Stimulated activated CD4-positive, alpha-beta T cell treated with anti-CD3 and anti-CD28 coated beads, Interleukin-4, amount 100 ng/mL, for 48 hours (primary cell): ENCODE measurements at places on chromosomes 16 and 17.
A peak's percentile ranks its signal among the peaks of the same experiment; 100 is the strongest.

GRCh38 chr16:67243481-67243880 lies 3.8 kb downstream of the FHOD1 start:
- DNase-seq, result no peak

- DNase-seq, result peak; percentile 24
Measured at GRCh38 chr16:31253642-31254045, 6.1 kb upstream of the ITGAM start.

- DNase-seq, result no peak
Measured at GRCh38 chr17:65219124-65219523, 82.0 kb downstream of the RGS9 start.

GRCh38 chr17:31452101-31452500 lies 60.6 kb downstream of the RAB11FIP4 start:
- no peak for DNase-seq

DNA sequence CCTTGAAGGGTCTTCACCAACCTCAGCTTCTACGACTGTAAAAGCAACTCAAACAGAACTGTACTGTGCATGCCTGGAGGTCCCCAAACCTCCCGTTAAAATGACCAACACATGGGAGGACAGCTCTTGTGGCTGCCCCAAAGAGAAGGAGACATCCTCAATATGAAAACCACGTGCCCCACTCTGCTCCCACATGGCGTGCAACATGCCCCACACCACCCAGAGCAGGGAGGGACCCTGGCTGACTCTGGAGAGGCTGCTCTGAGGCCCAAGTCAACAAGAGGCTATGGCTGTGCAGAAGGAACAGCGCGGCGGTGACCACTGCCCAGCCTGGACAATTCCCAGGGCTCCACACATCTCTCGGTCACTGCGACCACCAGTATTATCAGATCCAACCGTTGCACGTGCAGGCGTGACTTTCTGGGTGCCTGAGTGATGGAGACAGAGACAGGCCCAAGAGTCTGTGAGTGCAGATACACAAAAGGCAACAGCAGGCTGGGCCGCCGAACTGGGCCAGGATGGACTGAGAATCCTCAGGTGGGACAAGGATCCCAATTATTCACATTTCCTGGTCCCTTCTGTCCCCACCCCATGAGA lies 1.4 kb downstream of the PLD6 start:
- no peak for DNase-seq

- peak; percentile 26 for DNase-seq
Measured at GRCh38 chr17:43367737-43368242, 31.0 kb upstream of the ARL4D start.

DNA sequence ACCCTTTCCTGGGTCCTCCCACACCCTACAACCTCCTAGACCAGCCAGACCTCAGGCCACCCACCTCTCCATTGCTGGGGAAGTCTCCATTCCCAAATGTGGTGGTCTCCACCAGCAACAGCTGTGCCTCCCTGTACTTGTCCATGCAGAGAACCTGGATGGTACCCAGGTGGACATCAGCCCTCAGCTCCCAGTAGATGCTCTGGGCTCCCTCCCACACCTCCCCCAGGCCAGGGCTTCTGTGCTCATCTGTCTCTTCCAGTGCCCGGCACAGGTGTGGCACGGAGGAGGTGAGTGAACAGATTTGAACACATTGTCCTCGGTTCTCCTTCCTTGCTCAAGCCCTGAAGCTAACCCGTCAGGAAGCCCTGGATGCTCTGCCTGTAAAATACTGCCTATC lies 34.6 kb downstream of the LGALS9 start:
- no peak for DNase-seq

GRCh38 chr17:82272495-82273326 lies 789 bp downstream of the CSNK1D start:
- no peak for DNase-seq

DNA sequence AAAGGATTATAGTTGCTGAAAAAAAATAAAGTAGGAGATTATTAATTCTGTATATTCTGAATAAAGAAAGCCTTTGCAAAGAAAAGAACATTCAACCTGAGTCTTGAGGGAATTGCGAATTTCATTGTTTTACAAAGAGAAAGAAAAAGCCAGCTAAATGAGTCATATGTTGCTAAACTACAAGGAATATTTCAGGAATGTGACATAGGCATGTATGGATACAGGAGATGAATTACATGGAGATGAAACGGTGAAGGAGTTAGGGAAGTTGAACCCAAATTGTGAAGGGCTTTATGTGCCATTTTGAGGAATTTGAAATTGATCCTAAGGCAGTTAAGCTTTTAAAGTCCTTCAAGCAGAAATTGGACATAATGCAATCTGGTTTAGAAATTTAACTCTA lies 177.3 kb upstream of the RBL2 start:
- no peak for DNase-seq

DNA sequence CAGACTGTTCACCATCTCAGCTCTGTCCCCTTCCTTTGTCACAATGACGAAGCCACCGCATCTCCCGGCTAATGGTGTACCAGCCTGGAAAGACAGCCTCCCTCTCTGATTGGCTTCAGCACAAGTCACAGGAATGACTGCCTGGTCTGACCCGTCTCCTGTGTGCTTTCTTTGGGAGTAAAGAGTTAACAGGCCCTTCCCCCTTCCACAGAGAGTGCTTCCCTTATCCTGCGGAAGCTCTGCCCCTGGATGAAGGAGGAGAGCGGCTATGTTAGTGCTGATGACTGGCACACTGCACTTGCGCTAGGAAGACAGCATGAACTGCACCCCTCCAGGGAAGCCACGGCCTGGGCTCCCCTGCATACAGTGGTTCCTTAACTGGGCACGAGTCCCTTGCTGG lies 11.3 kb downstream of the USB1 start:
- no peak for DNase-seq

- DNase-seq, result no peak
Measured at GRCh38 chr17:11251561-11252107, 10.6 kb downstream of the SHISA6 start.

- no peak for DNase-seq
Measured at GRCh38 chr16:3776316-3776715, 59.0 kb upstream of the TRAP1 start.

DNA sequence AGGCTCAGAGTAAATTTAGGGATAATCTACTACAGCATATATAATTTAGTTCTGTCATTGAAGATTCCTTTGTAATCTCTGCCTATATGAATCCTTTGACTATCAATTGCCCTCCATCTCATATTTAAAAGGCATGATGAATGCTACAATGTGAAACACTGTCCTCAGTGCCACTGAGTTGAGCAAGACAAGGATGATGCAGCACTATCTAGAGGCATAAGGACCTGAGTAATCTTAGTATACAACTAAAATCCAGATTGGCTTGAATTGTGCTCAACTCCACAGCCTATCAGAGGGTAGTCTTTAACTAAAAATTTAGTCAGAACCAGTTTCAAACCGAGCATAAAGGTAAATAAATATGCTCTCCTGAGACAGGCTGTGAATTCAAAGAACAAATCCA lies 11.6 kb upstream of the STRADA start:
- DNase-seq, result no peak

DNA sequence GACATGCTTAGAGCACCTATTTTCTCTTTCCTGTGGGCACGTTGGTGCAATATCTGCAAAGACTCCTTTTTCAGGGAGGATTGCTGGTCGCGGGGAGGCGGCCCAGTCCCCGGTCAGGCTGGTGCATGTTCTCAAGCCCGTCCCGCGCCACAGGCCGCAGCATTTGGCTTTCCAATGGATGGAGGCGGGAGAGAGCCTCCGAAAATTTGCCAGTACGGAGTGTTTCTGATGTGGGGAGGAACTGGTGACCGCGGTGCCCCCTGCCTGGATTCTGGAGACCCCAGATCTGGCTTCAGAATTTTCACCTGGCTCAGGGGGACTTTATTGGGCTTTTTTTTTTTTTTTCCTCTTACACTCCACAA lies 2.3 kb downstream of the CMIP start:
- DNase-seq, result no peak

- no peak for DNase-seq
Measured at GRCh38 chr17:72901083-72901482, 191.4 kb downstream of the SLC39A11 start.

GRCh38 chr17:77572851-77573250 lies 385.7 kb upstream of the TNRC6C start:
- no peak for DNase-seq

DNA sequence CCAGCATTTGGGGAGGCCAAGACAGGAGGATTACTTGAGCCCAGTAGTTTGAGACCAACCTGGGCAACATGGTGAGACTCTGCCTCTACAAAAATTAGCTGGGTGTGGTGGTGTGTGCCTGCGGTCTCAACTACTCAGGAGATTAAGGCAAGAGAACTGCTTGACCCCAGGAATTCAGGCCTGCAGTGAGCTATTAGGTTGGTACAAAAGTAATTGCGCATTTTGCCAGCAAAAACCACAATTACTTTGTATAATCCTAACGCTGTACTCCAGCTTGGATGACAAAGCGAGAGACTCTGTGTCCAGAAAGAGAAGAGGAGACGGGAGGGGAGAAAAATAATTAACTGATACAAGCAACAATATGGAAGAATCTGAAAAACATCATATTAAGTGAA lies 32.7 kb downstream of the YWHAE start:
- no peak for DNase-seq

- DNase-seq, result no peak
Measured at GRCh38 chr16:72092832-72093447, 480 bp downstream of the TXNL4B start.

- no peak for DNase-seq
Measured at GRCh38 chr16:29717113-29717512, 28.7 kb downstream of the C16orf54 start.

DNA sequence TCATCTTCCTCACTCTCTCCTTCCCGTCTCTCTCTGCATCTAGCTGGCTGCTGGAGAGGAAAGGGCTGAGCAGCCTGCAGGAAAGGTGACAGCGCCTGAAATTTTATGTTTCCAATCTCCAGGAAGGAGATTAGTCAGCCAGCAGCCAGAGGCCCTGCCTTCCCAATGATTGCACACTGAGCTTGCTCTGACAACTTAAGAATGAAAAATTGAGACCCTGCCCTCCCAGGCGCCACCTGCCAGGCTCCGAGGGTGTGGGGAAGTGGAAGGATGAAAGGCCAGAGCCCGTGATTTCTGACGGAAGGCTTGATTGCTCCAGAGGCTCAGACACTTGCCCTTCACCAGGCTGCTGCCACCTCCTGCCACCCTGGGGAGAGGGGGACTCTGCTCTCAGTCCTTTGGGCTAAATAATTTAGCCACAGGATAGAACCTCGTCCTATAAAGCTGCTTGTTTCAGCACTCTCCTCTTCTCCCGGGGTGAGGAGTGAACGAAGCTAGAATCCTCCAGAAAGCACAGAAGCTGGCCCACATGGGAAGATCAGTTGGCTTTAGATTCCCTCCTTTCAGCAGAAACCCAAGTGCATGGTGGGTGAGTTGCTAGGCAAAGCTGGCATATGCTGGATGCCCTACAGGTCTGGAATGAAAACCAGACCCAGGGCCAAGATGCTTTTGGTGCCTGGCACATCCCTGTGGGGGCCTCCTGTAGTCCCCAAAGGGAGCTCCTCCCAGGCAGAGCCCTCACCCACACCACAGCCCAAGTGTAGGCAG lies 33.5 kb downstream of the GRIN2C start:
- no peak for DNase-seq

DNA sequence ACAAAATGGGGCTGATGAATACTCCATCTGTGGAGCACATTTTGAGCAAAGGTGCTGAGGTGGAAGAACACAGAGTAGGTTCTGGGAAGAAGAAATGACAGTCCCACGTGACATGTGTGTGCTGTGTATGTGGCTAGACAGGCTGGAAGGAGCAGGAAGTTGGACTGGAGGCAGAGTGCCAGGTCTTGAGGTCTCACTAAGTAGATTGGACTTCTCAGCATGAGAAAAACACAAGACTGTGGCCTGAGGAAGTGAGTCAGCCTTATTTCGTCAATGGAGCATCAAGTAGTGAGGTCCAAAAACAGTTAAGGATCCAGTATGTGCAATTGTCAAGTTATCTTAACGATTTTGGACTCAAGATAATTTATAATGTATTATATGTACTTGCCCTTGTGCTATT lies 736.5 kb downstream of the KCNJ2 start:
- no peak for DNase-seq

DNA sequence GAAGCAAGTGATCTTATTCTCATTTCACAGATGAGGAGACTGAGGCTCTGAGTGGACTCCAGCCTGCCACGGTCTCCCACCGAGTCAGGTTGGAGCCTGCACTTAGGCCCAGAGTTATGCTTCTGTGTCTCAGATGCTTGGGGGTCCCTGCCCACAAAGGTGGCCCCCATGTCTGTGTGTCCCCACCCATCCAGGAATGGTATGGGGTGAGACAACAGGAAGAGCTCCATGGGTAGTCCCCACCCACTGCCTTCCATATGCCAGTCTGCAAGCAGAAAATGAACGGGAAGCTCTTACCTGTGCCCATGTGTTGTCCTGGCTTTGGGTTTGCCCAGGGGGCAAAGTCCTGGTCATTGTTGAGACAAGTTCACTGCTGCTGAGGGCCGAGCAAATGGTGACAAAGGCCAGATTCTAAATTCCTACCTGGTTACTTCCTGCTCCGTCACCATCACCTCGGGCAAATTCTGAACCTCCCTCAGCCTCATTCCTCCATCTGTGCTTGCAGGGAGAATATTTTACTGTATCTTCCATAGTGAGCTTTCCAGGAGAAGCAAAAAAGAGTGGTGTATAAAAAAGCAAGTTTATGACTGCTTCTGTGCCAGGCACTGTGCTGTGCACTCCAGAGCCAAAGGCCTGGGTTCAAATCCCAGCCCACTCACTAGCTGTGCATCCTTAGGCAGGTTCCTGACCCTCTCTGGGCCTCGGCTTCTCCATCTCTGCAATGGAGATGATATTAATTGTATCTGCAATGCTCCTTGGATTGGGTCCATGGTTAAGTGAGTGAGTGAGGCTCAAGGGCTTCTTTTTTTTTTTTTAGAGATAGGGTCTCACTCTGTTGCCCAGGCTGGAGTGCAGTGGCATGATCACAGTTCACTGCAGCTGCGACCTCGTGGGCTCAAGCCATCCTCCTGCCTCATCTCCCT lies 9.3 kb downstream of the IL4R start:
- DNase-seq, result no peak

DNA sequence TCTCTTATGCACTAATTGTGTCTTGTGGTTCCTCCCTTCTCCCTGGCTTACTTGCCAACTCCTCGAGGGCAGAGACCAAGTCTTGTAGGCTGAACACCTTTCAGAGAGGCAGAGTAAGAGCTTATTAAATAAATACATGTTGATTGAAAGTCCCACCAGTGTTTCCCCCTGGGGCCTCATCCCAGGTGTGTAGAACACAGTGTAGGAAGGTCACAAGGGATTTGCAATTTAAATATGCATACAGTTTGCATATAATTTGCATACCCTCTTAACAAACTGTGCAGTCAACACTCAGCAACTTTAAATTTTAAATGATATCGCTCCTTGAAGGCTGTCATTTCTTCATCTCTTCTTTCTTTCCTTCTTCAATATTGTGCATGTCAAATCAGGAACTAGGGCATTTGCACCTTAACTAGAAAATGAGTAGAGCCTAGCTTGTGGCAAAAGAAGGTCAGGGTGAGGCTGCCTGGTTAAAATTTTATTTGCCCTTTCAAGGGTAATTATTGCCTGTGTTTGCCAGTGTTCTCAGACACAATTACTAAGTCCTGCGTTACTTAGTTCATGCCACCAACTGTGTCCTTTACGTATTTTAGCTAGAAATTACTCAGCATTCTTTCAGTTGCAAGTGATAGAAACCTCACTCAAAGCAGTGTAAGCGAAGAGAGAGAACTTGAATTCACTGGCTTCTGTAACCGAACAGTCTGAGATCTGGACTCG lies 465.7 kb downstream of the HAPSTR1 start:
- no peak for DNase-seq
